Heart right ventricle (tissue), 16 donors: ENCODE measurements at places on chromosomes 3 and 15.
A peak's percentile ranks its signal among the peaks of the same experiment; 100 is the strongest.

DNA sequence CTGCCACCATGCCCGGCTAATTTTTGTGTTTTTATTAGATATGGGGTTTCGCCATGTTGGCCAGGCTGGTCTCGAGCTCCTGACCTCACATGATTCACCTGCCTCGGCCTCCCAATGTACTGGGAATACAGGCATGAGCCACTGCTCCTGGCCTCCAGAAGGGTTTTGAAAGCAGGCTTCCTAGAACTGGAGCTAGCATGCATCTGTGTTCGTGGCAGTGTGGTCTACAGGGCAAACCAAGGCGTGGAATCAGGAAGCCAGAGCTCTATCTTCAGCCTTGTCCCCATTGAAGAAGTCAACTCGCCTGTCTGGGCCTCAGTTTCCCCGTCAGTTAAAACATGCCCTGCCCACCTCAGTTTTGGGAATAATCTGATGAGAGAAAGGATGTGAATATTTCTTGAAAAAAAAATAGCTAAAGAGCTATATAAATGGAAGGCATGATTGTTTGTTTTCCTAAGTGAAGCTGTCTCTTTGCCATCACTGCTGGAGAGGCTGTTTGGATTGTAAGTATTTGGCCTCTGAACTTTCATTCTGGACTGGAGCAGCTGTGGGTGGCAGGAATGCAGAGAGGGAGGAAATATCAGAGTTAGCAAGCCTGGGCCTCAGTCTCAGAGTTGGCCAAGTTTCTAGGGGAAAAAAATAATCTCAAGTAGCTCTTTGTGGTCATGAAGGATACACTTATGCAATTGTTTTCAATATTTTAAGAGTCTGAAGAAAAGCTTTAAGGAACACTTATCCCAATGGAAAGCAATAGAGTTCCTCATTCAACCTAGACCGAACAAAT, 36.5 kb upstream of the UACA start:
- H3K4me1 ChIP-seq: no peaks in the 10 kb centered on the region
- no peak overlapping the region for H3K4me3 ChIP-seq
- peak; percentile 35 for DNase-seq
- H3K36me3 ChIP-seq: no peaks in the 10 kb centered on the region
- H3K27me3 ChIP-seq: no peaks in the 10 kb centered on the region

DNA sequence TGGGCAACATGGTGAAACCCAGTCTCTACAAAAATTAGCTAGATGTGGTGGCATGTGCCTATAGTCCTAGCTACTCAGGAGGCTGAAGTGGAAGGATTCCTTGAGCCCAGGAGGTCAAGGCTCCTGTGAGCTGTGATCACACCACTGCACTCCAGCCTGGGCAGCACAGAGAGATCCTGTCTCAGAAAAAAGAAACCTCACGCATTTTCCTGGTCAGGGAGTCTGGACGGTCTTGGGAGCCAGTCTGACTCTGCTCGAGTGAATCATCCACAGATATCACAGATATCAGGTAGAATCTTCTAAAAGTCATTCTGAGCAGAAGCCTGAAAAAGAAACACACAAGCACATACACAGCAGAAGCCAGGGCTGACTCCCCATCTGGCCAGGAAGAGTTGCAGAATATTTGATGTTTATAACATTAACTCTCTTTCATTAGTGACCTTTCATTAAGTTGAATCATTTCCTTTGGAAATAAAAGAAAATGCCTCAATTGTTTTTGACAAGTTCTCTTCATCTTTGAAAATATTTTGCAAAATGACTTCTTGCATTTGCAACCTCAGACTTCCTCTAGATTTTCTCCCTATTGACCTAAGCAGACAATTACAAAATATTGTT, 56.5 kb upstream of the ABHD17C start:
- no peak overlapping the region for H3K27ac ChIP-seq
- H3K4me3 ChIP-seq: no peak overlapping the region
- DNase-seq: no peak
- H3K4me1 ChIP-seq: no peaks in the 10 kb centered on the region

DNA sequence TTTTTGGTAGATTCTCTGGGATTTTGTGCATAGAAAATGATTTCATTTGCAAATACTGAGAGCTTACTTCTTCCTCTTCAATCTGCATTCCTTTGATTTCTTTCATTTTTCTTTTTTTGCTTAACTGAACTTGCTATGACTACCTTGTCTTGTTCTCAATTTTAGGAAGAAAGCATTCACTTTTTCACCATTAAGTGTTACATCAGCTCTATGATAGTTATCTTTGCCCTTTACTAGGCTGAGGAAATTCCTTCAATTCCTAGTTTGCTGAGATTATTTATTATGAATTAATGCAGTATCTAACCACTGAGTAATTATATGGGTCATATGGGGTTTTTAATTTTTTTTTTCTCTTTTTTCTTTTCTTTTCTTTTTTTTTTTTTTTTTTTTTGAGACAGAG, 172.8 kb downstream of the PEAK1 start:
- no peak for DNase-seq
- no peaks in the 10 kb centered on the region for H3K27me3 ChIP-seq
- no peaks in the 10 kb centered on the region for H3K4me1 ChIP-seq
- peaks cover 16% of the 10 kb centered on the region for H3K36me3 ChIP-seq

- H3K4me1 ChIP-seq: no peaks in the 10 kb centered on the region
- no peaks in the 10 kb centered on the region for H3K36me3 ChIP-seq
- H3K27me3 ChIP-seq: no peaks in the 10 kb centered on the region
- H3K27ac ChIP-seq: no peak overlapping the region
- no peak overlapping the region for H3K4me3 ChIP-seq
- no peak for DNase-seq
These were observed 91.3 kb downstream of the SUCNR1 start for GRCh38 chr3:151964743-151965142.

DNA sequence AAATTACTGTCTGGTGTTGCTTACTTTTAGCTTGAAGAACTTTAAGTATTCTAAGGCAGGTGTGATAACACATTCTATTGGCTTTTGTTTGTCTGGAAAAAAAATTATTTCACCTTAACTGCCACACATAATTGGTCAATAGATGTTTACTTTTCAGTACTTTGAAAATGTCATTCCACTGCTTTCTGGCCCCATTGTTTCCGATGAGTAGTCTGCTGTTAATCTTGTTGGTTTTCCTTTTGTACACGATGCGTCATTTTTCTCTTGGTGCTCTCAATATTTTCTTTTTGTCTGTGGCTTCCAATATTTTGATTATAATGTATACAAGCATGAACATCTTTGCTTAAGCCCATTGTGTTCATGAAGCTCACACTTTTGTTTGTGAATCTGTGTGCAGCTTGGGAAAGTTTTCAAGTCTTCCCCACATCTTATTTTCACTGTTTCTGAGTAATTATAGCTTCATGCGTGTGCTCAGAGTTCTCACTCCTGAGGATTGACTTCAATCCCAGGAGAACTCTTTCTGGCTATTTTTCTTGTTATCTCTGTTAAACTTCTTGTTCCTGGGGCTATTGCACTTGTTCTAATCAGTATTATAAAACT, 664.7 kb downstream of the IGSF11 start:
- H3K4me1 ChIP-seq: no peaks in the 10 kb centered on the region
- no peaks in the 10 kb centered on the region for H3K27me3 ChIP-seq
- H3K27ac ChIP-seq: no peak overlapping the region

- H3K27me3 ChIP-seq: no peaks in the 10 kb centered on the region
- no peak for DNase-seq
- H3K36me3 ChIP-seq: no peaks in the 10 kb centered on the region
- no peak overlapping the region for H3K4me3 ChIP-seq
- no peaks in the 10 kb centered on the region for H3K4me1 ChIP-seq
- H3K27ac ChIP-seq: no peak overlapping the region
These were observed 19.5 kb downstream of the HHLA2 start for GRCh38 chr3:108315767-108316301.

GRCh38 chr3:161674402-161674801, 177.8 kb downstream of the OTOL1 start:
- H3K27ac ChIP-seq: no peak overlapping the region
- H3K4me3 ChIP-seq: no peak overlapping the region
- H3K36me3 ChIP-seq: no peaks in the 10 kb centered on the region
- no peak for DNase-seq
- H3K4me1 ChIP-seq: no peaks in the 10 kb centered on the region
- H3K27me3 ChIP-seq: no peaks in the 10 kb centered on the region

DNA sequence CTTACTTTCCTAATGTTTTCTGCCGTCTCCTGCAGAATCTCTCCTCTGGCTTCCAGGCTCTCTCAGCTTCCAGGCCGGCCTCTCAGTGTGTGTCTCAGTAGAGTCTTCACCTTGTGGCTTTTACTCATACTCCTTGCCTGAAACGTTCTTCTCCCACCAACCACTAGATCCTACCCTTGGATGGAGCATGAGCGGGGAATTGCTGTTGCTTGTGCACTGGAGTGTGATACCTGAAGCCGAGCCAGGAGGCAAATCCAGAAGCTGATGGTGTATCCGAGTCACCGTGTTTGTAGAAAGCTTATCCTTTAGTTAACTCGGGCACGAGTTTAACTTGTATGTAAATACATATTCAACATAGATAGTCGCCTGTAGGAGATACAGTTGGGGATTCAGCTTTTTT, 285.0 kb upstream of the C2CD4B start:
- peaks cover 2% of the 10 kb centered on the region for H3K4me1 ChIP-seq
- H3K27ac ChIP-seq: no peak overlapping the region
- DNase-seq: no peak
- H3K27me3 ChIP-seq: no peaks in the 10 kb centered on the region

DNA sequence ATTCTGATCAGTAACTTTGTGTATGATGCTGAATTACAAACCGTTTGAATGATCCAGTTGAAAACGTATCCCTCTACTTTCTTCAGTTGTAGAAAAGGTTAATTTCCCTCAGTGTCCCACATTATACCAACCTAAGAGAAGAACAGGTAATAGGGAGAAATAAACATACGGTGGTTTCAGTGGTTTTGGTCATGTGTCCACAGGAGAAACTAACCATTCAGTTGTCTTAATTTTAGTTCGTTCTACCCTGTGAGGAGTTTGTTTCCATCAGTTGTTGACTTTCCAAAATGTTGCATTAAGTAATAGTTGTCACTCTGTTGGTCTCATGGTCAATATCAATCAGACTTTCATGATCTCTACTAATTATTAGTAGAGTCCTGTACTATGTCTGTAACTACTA, 15.1 kb downstream of the CALML4 start:
- peaks cover 32% of the 10 kb centered on the region for H3K4me1 ChIP-seq
- H3K27ac ChIP-seq: no peak overlapping the region
- no peaks in the 10 kb centered on the region for H3K27me3 ChIP-seq
- no peak for DNase-seq
- peaks cover 85% of the 10 kb centered on the region for H3K36me3 ChIP-seq
- H3K4me3 ChIP-seq: no peak overlapping the region

- H3K36me3 ChIP-seq: no peaks in the 10 kb centered on the region
- H3K27ac ChIP-seq: no peak overlapping the region
- H3K27me3 ChIP-seq: no peaks in the 10 kb centered on the region
- H3K4me1 ChIP-seq: peaks cover 44% of the 10 kb centered on the region
- DNase-seq: no peak
- no peak overlapping the region for H3K4me3 ChIP-seq
These were observed 47.1 kb downstream of the CRTC3 start for GRCh38 chr15:90576711-90577389.

DNA sequence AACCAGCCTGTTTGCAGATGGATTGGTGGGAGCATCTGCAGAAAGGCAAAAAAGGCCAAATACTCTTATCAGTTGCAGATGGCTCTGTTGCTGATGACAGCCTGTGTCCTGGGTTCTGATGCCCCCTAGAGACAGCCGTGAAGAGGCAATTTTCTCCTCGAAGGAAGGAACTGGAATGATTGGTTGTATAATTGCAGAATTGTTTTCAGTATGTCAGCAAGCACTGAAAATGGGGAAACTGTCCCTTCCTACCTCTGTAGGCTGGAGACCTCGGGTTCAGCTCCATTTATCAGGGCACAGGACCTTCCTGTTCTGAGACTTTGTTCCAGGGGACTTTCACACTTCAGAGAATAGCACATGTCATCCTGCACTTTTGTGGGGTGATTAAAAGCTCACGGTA, 103.0 kb downstream of the PGPEP1L start:
- no peak for DNase-seq
- no peaks in the 10 kb centered on the region for H3K27me3 ChIP-seq
- H3K36me3 ChIP-seq: peaks cover 58% of the 10 kb centered on the region
- H3K27ac ChIP-seq: no peak overlapping the region
- peaks cover 5% of the 10 kb centered on the region for H3K4me1 ChIP-seq

GRCh38 chr3:197394464-197395321, 96.3 kb upstream of the DLG1 start:
- peak; percentile 68 for DNase-seq
- H3K36me3 ChIP-seq: no peaks in the 10 kb centered on the region
- peak overlapping the region; percentile 71 for H3K27ac ChIP-seq

- H3K27ac ChIP-seq: no peak overlapping the region
- no peak overlapping the region for H3K4me3 ChIP-seq
- DNase-seq: no peak
- no peaks in the 10 kb centered on the region for H3K27me3 ChIP-seq
- H3K36me3 ChIP-seq: no peaks in the 10 kb centered on the region
These were observed 2.5 kb downstream of the MORC1 start for GRCh38 chr3:109115451-109115850.

DNA sequence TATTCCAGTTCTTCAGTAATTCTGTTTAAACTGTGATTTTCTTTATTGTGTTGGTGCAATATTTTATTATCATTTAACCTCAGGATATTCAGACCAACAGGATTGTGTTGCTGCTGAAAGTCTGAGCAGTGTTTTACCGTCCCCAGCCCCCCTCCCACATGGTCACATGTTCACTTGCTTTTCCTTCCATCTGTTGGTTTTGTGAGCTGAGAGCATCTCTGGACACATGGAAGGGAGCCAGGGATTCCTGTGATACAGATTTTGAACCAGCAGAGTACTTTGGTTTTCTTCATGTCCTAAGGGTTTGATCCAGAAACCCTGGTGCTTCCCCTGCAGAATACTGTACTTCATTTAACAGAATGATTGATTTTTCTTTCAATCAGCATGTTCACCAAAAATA, 11.9 kb downstream of the ARRDC4 start:
- H3K4me1 ChIP-seq: no peaks in the 10 kb centered on the region
- H3K27me3 ChIP-seq: no peaks in the 10 kb centered on the region
- no peak overlapping the region for H3K27ac ChIP-seq
- H3K4me3 ChIP-seq: no peak overlapping the region
- no peak for DNase-seq
- H3K36me3 ChIP-seq: peaks cover 40% of the 10 kb centered on the region

DNA sequence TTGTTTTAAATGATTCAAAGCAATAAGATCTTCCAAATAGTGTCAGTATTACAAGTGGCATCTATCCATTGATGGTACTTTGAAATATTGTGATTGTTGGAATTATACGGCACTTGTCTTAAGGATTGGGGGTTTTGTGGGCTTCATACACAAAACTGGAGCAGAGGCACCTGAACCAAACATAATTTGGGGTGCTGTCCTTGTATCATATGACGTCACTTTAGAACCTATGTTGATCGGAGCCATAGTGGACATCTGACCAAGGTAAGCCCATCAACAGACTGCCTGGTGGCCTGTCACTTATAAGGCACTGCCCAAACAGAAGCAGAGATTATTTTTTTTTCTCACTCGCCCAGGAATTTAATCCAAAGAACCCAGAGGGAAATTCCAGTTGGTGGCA, 2.9 kb upstream of the LRRC58 start:
- no peak overlapping the region for H3K27ac ChIP-seq

DNA sequence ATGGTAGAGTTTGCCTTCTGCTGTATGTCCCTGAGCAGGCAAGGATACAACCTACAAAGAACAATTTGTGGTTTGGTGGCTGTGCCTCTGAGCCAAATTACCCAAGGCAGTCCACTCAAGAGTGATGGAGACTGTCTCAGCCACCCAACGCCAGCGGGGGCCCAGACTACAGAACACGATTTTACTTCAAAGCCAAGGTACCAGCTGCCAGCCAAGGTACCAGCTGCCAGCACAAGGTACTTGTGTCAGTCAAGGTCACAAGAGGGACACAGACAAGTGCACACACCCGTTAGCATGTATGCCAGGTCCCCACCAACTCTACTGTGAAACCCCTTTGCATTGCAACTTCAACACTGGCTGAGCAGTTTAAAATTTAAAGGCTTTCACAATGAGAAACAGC, 23.5 kb downstream of the COLQ start:
- H3K27ac ChIP-seq: no peak overlapping the region
- no peaks in the 10 kb centered on the region for H3K27me3 ChIP-seq
- no peak overlapping the region for H3K4me3 ChIP-seq
- no peak for DNase-seq
